Tibial nerve (tissue), 4 donors: ENCODE measurements at places on chromosomes 11 and 22. TPM values are rescaled to one million over a fixed set of nuclear protein-coding genes. Genes with fewer than 3 reads are reported as not detected.
A peak's percentile ranks its signal among the peaks of the same experiment; 100 is the strongest.

DNA sequence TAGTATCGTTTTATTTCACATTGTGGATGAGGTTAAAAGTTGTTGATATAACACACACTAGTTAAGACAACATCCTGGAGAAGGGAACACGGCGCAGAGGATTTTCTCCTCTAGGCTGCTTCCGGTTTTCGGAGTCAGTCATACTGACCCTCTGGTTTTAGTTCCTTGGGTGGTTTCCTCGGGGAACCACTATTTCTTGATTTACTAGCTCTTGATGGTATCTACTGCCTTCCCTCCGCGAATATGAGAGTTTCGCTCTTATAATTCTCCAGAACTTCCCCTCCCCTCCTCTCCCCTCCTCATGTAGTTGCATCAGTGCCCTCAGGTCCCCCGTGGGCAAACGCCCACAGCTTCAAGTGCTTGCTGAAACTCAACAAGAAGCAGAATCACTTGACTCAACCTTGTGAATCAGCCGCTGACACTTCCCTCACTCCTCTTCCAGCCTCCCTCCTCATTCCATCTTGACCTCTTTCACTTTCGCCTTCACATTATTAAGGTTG is 15.9 kb upstream of the APOBEC3A start:
- no peak overlapping the region for H3K4me3 ChIP-seq
- DNase-seq, result peak; percentile 20
- H3K4me1 ChIP-seq, result no peaks in the 10 kb centered on the region
- H3K27me3 ChIP-seq, result peaks cover 9% of the 10 kb centered on the region

DNA sequence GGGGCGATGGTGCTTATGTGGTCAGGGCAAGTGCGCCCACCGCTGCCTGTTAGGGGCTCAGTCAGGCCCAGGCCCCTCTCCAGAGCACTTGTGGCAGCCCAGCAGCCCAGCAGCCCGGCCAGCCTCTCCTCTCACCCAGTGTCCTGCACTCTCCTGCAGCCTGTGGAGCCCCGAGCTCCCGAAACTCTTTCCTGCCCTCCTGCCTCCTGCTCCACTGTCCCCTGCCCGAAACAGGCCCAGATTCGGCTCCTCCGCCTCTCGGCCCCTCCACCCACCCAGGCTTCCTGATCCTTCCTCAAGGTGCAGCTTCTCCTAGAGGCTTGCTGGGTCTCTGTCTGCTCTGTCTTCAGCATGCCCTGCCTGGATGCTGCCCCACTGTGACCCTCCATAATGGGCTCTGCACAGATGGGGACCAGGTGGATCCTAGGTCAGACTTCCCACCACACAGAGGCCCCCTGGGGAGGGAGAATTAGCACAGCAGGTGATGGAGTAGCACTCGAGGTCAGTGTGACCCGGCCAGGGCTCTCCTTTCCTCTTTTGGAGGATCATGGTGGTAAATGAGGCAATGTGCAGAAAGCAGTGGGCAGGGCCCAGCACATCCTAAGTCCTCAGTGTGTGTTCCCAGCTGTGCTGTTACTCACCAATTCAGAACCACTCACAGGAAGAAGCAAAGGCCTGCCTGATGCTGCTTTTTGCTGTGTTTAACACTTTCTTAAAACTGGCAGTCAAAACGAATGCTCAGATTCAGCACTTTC is 18.6 kb upstream of the NAP1L4 start:
- peaks cover 4% of the 10 kb centered on the region for H3K36me3 ChIP-seq
- DNase-seq, result no peak
- H3K4me1 ChIP-seq, result no peaks in the 10 kb centered on the region
- H3K27ac ChIP-seq, result no peak overlapping the region
- H3K4me3 ChIP-seq, result no peak overlapping the region

GRCh38 chr11:16827139-16827538 is 88.7 kb downstream of the C11orf58 start:
- peaks cover 7% of the 10 kb centered on the region for H3K36me3 ChIP-seq
- DNase-seq, result no peak
- no peak overlapping the region for H3K27ac ChIP-seq
- no peaks in the 10 kb centered on the region for H3K27me3 ChIP-seq
- no peaks in the 10 kb centered on the region for H3K4me1 ChIP-seq

Gene CDC42BPG
- total RNA-seq, result 0.30 TPM

- H3K4me1 ChIP-seq, result no peaks in the 10 kb centered on the region
- H3K4me3 ChIP-seq, result no peak overlapping the region
- H3K27me3 ChIP-seq, result no peaks in the 10 kb centered on the region
- peak; percentile 26 for DNase-seq
- no peak overlapping the region for H3K27ac ChIP-seq
- no peaks in the 10 kb centered on the region for H3K36me3 ChIP-seq
Measured at GRCh38 chr11:94504689-94505293, 7.5 kb upstream of the C11orf97 start.

- no peaks in the 10 kb centered on the region for H3K36me3 ChIP-seq
- no peaks in the 10 kb centered on the region for H3K27me3 ChIP-seq
- no peak for DNase-seq
- H3K27ac ChIP-seq, result peak overlapping the region; percentile 67
- peaks cover 20% of the 10 kb centered on the region for H3K4me1 ChIP-seq
Measured at GRCh38 chr22:24433828-24434470, 6.5 kb downstream of the ADORA2A start.
